ENCODE measurements at places on chromosomes 13 and 19.

DNA sequence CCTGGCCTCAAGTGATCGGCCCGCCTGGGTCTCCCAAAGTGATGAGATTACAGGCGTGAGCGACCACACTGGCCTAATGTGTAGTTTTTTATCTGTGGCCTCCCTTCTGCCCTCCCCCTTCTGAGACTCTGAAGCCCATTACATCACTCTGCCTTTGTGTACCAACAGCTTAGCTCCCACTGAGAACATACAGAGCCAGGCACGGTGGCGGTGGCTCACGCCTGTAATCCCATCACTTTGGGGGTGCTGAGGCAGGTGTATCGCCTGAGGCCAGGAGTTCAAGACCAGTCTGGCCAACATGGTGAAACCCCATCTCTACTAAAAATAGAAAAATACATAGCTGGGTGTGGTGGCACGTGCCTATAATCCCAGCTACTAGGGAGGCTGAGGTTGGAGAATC is 12.6 kb downstream of the NCR1 start:
- DNase-seq = no peak

DNA sequence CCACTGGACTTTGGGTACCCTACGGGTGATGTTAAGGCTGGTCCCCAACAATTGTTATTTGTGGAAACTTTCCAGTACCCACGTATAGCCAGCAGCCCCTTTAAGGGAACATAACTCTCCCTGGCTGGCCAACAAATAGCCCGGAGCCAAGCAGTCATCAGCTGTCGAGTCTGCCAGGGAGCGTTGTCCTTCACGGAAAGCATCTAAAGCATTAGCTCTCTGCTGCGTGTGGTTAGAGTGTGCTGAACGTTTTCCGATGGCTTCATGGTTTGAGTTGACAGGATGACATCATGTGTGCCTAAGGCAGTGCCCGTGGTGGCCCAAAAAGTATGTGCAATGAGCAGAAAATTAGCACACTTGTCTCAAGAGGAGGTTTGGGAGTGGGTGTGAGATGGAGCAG is 3.3 kb upstream of the ZNF556 start:
- no peak for DNase-seq

DNA sequence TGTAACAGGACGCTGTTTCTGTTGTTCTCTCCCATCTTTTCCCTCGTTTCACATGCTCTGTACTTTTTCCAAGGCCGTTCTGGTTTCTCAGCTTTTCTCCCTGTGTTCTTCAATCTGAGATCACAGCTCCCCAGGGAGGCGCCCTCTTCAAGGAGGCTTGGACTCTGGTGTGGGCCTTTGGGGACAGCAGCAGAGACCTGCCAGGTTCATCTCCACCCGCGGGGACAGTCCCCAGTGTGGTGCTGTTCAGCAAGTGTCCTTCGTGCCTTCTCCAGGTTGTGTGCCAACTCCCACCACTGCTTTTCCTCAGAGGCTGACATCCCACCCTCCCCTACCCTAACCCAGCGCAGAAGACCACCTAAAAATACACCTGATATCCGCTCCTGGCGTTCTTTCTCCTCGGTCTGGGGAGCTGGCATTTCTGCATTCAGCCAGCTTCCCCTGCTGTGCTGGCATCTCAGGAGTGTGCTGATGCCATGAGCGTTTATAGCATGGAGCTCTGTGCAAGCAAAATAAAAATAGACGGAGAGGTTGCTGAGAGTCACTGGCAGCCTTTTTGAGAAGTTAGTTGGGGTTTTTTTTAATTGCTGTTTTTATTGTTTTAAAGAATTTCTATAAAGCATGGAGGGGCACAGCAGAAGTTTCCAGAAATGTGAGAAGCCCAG is 149.4 kb downstream of the STK24 start:
- DNase-seq = no peak

DNA sequence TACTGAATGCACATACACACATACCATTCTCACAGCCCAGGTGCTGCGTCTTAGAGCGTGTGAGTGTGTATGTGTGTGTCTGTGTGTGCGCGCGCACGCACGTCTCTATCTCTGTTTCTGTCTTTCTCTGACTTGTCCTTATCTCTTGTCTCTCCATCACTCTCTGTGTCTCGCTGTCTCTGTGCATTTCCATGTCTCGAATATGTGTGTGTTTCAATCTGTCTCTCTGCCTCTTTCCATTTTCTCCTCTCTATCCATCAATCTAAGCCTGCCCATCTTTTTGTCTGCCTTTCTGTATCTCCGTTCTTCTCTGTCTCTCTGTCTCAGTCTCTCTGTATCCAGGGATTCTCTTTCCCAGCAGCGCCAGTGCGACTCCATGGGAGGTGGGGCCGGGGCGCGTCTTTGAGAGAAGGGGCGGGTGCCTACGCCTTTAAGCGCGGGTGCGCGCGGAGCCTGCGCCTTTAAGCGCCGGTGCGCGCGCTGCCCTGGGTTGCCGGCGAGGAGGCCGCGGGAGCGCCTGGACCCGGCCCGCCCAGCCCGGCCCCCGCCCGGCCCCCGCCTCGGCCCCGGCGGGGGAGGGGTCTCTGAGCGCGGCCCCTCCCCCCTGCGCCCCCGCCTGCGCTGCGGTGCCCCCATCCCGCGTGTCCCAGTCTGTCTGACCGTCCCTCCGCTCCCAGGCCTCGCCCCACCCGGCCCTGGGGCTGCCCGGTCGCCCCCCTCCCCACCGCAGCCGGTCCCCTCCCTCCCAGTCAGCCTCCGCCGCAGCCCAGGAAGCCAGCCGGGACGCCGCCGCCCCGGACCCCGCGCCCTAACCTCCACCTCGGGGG is at the start of gene LRFN3:
Gene LRFN3, plus strand, starts transcription at position 464 of the 827 bp plus-strand sequence. CDS start 3,052 bp downstream, outside the sequence.
- DNase-seq = peak; percentile 70

GRCh38 chr13:41670873-41671443 is 213.6 kb downstream of the RGCC start:
- no peak for DNase-seq
